Activated naive CD4-positive, alpha-beta T cell (primary cell): ENCODE measurements at places on chromosomes 12 and 14.

DNA sequence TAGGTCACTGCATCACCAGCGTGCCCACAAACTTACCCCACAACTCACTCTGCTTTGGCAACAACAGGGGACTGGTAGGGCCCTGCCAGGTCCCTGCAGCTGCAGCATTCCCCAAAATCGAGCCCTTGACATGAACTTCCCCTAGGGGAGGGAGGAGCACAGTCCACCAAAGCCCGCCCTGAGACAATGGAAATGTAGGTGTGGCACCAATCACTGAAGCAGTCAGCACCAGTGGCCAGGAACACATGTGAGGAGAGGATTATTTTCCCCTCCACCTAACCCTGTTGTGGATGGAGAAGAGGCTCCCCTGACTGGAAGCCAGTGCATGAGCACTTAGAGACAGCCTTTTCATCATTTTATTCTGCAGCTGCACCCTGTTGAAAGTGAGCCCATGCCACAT is 573.8 kb downstream of the SOX5 start:
- no peak for DNase-seq

- no peak for DNase-seq
These were observed 234.3 kb upstream of the PLEKHG7 start for GRCh38 chr12:92468358-92469020.

- no peak for DNase-seq
These were observed 119.6 kb downstream of the GCH1 start for GRCh38 chr14:54782751-54783659.

GRCh38 chr12:23472329-23472971 is 477.0 kb downstream of the SOX5 start:
- DNase-seq = no peak

DNA sequence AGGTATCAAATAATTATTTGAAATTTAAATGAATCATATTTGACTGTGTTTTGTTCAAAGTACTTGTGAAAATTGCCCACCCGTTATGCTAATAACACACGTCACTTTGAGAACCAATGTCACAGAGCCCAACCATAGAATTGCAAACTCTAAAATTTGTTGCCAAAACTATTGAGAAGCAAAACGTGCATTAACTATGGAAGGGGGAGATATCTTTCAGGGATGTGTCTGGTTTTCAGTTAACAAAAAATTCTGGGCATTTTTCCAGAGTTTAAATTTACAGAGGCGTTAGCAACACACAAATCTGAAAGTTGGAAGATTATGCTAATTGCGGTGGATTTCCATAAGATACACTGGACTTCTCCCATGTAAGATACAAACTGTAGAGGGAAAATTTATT is 371.8 kb upstream of the E2F7 start:
- DNase-seq = no peak

DNA sequence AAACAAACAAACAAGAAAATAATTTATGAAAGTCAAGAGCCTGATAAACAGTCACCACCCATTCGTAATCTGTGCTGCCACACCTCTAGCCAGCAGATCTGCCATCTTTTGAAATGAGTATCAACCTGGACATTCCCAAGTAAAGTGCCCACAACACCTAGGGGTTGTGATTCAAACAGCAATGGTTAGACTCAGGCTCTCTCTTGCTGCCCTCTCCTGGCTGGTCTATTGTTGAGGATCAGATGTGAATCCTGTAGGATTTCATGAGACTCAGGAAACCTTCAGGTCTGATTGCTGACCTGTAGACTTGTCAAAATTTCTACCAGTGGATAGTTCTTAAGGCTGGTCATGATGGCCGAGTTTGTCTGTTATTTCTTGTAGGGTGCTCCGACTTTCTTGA is 26.8 kb downstream of the DGLUCY start:
- DNase-seq = no peak

GRCh38 chr12:67792185-67792584 is 143.6 kb downstream of the DYRK2 start:
- DNase-seq = no peak

GRCh38 chr14:30195941-30196340 is 268.3 kb upstream of the PRKD1 start:
- DNase-seq = no peak

GRCh38 chr12:1504304-1504894 is 90.0 kb downstream of the FBXL14 start:
- DNase-seq = no peak
